EL (cell line): ENCODE measurements at places on chromosomes 5 and 9.

GRCh38 chr9:127683723-127684122 is 23.1 kb upstream of the CFAP157 start:
- peak; percentile 71 for DNase-seq

- no peak for DNase-seq
Observed at GRCh38 chr9:10045598-10045997, 567.2 kb downstream of the PTPRD start.

DNA sequence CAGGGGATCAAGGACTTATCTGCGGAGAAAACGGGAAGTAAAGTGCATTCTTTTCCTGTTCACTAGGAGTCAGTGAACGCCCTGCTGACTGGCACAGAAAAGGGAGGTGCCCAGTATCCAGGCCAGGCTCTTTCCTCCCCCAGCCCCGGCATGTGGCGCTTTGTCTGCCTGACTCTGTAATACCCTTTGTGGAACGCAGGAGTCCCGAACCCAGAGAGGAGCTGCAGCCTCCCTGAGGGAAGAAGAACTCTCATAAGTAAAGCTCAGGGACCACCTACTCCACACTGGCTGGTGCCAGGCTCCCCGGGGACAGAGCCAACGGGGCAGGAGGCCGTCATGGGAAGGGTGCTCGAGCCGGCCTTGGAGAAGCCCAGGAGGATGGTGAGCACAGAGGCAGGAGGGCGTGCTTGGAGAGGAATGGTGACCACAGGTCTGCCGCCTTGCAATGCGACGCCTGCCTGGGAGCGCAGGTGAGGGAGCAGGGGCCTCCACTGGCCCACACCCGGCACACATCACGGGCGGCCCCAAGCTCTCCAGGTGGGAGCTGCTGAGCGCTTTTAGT is 31.5 kb downstream of the VAV2 start:
- no peak for DNase-seq

GRCh38 chr9:114370968-114371320 is 16.8 kb downstream of the AKNA start:
- DNase-seq, result no peak

DNA sequence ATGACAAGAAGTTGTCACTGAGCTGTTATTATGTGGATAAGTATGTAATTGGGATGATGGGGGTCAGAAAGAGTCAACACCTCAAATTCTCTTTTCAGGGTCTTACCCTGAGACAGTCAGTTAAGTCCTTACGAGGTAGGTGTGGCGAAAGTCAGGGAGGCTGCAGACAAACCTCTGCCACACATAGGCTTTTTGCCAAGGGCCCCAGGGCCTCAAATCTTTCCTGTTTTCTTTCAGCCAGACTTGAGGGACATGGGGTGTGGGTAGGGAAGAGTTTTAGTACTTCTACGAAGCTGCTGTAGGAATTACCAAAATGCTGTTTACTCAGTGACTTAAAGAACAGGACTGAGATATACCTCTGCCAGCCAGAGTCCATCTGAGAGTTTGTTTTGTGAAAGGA is 13.8 kb downstream of the OR2S2 start:
- DNase-seq, result no peak

- no peak for DNase-seq
Observed at GRCh38 chr9:7871977-7872730, 72.6 kb upstream of the DMAC1 start.

DNA sequence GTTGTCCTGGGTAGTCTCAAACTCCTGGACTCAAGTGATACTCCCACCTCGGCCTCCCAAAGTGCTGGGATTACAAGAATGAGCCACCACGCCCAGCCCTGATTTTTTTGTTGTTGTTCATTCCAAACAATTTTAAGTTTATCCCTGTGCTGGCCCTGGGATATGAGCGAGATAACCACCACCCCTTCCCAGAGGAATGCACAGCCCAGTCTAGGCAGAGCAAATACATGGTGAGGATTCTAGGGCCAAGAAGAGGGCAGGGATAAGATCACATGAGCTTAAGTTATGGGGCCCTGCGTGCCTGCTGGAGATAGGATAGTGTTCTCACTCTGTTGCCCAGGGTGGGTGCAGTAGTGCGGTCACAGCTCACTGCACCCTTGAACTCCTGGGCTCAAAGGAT is 21.0 kb upstream of the TOR1B start:
- no peak for DNase-seq

GRCh38 chr9:95580812-95581761 is 64.3 kb upstream of the PTCH1 start:
- DNase-seq, result no peak

DNA sequence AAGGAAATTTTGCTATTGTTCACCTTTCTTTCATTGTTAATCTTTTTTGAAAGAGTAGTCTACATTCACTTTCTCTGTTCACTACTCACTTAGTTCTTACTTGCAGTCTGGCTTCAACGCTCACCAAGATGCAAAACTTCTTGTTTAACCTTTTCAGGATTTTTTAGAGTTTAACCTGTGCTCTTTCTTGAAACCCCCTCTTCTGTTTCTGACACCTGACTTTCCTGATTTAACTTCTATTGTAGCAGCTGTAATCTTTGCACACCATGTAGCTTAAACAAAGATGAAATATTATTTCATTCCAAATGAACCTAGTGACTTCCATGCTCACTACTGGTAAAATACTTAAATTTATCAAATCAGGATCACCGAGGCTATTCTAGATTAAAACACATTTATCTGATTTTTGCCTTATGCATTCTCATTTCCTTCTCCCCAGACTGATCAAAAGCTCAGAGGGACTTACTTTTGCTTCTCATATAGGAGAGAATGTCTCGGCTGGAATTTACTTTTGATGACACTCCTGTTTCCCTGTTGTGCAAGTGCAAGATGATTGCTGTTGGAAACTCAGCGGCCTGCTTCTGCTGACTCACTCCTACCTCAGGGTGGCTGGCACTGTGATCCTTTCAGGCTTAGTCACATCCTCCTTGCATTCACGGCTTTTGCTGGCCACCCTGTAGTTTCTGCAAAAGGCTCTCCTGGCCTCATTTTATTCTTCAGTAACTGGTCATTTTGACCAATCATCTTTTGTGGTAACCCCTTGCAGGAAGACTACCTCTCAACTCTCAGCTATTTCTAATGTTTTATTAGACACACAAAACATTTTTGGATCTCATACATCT is 109.3 kb upstream of the IFNE start:
- peak; percentile 98 for DNase-seq

GRCh38 chr9:71765693-71766092 is 2.6 kb downstream of the CEMIP2 start:
- peak; percentile 78 for DNase-seq

- DNase-seq, result no peak
Observed at GRCh38 chr5:173817561-173817960, 70.6 kb upstream of the CPEB4 start.

DNA sequence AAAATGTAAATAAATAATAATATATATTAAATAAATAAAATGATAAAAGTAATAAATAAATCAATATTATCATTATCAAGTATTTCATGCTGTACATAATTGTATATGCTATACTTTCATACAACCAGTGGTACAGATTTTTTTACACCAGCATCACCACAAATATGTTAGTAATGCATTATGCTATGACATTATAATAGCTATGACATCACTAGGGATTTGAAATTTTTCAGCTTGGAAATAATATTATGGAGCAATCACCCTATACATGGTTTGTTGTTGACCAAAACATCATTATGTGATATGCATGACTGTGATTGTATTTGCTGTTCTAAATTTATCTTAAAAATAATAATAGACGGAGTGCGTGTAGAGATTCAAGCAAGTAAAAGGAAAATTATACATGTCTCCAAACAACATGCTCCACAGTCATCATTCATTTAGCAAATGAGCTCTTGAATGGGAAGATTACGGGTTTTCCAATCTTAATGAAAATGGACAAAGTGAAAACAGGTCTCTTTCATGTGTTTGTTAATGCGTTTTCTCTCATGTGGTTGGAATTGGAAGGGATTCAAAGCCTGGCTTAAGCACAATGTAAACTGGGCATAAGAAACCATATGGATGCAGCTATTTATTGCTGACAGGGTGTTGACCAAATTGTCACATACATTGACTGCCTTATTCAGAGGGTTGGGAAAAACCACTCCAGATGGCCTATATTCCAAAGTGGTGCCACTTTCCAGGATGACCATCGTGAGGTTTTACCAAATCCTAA is 643.0 kb upstream of the RGMB start:
- DNase-seq, result peak; percentile 14

DNA sequence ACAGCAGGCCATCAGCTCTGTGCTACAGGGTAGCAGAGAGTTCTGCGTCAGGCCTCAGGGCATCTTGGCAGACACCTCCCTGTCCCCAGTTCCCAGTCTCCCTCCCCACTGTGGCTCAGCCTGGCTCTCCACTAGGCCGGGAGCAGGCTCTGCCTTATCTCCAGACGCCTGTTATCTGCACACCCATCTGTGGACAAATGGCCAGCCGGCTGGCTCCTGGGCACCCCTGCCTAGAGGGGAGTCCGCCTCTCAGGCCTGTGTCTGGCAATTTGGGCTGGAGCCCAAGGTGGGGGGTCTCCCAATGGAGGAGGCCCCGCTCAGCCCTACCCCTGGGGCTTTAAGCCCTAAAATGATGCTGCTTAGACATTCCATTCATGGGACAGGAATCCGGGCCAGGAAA is 39.2 kb upstream of the HAND1 start:
- no peak for DNase-seq

- DNase-seq, result peak; percentile 91
Observed at GRCh38 chr5:126970517-126971017, 59.8 kb downstream of the MARCHF3 start.

- DNase-seq, result no peak
Observed at GRCh38 chr9:135163023-135163780, 75.7 kb downstream of the OLFM1 start.

DNA sequence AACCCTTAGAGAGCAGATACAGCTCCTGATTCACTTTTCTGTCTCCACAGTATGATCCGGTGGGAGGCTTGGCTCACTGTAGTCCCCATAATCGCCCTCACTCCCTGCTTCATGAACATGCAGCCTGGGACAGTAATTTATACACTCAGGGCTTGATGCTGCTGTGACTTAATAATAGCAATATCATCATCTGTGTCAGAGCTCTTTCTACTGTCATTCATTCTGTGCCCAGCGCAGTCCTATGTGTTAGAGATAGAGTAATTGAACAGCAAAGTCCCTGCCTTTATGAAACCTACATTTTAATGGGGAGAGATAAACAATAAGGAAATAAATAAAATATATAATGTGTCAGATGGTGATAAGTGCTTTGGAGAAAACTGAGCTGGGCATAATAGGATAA is 2.8 kb upstream of the HEMGN start:
- DNase-seq, result no peak

- no peak for DNase-seq
Observed at GRCh38 chr5:131252824-131253171, 11.1 kb upstream of the CDC42SE2 start.

GRCh38 chr9:125700791-125701190 is 6.2 kb downstream of the MAPKAP1 start:
- DNase-seq, result peak; percentile 8

GRCh38 chr5:90112033-90112692 is 297.4 kb downstream of the CETN3 start:
- DNase-seq, result no peak

GRCh38 chr5:139551191-139551889 is 9.8 kb upstream of the UBE2D2 start:
- DNase-seq, result no peak

DNA sequence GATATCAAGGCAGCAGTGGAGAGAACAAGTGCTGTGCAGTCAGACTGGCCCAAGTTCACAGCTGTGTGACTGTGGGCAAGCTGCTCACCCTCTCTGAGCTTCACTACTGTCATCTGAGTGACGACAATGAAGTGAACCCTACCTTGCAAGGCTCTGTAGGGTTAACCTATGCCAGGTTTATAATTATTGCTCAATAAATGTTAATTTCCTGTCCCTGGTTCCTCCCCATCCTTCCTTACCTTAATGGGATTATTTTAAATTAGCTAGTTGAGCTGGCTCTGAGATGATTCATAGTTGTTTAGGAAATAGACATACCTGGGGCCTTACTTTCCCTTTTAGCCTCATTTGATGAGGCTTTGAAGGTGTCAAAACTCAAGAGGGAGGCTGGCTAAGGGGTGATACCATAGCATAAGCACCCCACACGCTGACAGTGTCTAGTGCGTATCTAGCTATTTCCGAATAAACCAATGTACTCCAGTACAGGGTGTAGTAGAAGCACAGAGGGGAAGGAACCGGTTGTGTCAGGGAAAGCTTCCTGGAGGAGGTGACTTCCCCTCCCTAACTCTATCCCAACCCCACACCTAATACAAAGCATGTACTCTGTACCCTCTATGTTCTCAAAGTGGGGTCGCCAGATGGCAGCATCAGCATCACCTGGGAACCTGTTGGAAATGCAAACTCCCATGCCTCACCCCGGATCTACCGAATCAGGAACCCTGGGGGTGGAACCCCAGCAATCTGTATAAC is 63.3 kb upstream of the SLC25A51 start:
- DNase-seq, result no peak

DNA sequence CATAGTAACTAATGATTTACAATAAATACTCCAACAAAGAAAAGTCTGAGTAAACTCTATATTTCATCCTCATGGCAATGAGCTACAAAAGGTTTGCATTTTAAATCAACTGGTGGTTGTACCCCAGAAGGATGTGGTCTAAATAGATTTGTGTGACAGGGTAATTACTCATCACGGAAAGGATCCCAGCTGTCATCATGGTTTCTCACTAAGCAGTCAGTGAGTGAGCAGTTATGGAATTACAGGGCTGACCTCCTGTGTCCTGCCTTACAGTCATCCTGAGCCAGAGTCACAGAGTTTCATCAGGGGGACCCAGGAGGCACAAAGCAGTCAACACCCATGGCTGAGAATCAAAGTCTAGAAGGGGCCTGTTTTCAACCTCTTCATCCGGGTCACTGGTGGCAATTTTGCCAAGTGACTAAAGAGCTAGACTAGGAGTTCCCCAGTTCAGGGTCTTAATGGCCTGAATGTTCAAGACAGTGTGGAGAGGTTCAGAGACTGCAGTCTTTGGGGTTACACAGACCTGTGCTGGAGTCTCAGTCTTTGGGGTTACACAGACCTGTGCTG is 210.7 kb upstream of the SLC24A2 start:
- peak; percentile 92 for DNase-seq

DNA sequence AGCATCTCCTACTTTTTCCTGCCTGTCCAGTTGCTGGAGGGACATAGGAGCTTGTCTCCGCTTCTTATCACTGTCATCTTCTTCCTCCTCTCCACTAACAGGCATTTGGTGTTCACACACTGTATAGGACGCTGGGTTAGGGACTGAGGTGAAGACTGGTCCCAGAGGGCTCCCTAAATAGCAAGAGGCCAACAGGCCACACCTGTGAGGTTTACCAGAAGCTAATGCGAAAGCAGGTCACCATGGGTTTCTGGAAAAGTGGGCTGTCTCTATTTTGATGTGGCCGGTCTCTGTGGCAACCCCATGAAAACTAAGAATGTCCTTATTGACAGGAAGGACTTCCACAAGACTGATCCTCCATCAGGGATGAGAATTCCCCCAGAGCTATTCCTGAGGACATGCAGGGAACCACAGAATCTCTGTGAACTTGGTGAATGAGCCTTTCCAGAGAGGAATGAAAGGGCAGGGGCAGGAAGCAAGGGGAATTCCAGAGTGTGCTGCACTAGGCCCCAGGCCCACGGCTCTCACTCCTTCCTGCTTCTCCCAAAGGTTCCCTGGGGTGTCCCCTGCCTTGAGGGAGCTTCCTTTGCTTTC is 61.7 kb downstream of the DAP start:
- peak; percentile 56 for DNase-seq
